Stimulated activated naive CD4-positive, alpha-beta T cell (primary cell): ENCODE measurements at places on chromosomes 7 and 10.

DNA sequence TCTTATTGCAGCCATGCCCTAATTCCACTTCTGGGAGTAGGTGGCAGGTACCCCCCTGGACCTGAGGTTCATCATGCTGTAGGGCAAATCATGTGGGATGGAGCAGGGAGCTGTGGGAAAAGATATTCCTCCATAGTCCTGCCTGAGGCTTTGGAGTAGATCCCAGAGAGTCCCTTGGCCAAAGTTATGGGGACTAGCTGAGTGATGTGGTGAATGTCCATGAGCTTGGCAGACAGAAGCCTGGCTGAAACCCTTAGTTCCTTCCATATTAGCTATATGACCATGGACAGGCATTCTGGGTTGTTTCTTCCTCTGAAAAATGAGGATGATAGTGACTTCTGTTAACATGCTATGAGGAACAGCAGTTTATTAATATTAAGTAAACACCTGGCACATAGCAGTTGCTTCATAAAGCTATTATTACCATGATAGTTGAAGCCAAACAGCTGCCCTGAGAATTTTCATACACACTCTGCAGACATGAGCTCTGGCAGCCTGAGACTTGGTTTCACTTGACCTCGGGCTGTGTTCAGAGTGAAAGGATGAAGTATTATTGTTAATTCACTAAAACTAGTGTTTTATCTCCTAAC is 15.0 kb upstream of the IMPDH1 start:
- no peak for DNase-seq

- DNase-seq: no peak
These were observed 43.2 kb downstream of the BTRC start for GRCh38 chr10:101397140-101397539.

DNA sequence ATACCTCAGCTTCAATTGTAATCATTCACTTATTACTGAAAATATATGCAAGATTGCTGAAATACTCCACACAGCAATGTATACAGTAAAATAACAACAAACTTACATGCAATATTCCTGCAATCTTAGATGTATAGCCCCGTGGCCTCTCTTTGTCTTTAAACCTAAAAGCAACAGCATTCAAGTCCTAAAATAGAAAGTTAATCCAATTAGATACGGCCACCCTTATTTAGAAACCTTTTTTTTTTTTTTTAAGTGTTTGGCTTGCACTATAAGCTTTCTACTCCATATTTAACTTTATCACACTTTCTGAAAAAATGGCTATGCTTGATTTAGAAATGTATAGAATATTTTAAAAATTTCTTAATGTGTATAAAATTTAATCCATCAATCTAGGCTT is 67.6 kb downstream of the IDE start:
- DNase-seq: no peak

DNA sequence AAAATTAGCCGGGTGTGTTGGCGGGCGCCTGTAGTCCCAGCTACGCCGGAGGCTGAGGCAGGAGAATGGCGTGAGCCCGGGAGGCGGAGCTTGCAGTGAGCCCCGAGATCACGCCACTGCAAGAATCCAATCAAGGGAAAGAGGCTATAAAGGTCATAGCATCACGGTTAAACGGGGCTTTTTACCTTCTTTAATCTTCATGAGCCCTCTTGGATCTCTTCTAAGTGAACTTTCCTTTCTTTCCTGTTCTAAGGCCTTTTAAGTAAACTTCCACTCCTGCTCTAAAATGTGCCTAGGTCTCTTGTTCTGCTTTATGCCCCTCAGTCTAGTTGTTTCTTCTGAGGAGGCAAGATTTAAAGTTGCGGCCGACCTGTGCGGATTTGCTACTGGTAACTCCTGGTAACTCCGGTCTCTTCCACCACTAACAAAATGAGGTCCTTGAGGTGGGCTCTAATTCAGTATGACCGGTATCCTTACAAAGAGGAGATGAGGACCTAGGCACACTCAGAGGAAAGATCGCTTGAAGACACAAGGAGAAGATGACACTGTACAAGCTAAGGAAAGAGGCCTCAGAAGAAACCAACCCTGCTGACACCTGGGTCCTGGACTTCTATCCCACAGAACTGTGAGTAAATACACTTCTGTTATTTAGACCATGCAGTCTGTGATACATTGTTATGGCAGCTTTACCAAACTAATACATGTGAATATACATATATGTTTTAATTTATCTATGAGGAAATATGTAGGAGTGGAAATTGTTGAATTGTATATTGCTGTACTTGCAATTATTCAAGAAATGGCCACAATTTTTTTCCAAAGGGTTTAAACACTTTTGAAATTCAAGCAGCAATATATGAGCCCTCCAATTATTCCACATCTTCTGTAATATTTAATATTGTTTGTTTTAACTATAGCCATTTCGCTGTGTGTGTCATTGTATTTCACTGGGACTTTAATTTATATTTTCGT is 331.5 kb upstream of the CNTNAP2 start:
- DNase-seq: no peak

GRCh38 chr7:133649593-133649992 is 396.7 kb downstream of the EXOC4 start:
- no peak for DNase-seq

- no peak for DNase-seq
These were observed 42.9 kb downstream of the TAX1BP1 start for GRCh38 chr7:27782849-27783248.

DNA sequence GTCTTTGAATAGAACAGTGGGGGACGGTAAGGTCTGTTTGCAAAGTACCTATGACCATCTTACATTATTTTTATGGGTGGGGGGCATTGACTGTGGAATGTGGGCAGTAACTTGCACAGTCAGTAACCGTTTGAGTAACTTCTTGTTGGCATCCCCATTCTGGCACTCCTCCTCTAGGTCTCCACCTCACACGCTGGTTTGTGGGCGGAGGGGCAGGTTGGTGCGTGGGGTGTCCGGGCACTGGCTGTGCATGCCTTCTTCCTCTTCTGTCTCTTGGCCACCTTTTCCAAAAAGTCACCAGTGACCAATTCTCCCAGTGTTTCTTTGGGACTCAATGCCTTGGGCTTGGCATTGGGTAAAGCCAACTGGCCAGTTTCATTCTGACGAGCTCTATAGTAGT is 43.6 kb downstream of the DNAJB6 start:
- DNase-seq: no peak

GRCh38 chr7:4739528-4739992 is 35.9 kb upstream of the AP5Z1 start:
- peak; percentile 63 for DNase-seq
